ENCODE measurements at places on chromosomes 3 and 15. TPM values are rescaled to one million over a fixed set of nuclear protein-coding genes. Genes with fewer than 3 reads are reported as not detected.

DNA sequence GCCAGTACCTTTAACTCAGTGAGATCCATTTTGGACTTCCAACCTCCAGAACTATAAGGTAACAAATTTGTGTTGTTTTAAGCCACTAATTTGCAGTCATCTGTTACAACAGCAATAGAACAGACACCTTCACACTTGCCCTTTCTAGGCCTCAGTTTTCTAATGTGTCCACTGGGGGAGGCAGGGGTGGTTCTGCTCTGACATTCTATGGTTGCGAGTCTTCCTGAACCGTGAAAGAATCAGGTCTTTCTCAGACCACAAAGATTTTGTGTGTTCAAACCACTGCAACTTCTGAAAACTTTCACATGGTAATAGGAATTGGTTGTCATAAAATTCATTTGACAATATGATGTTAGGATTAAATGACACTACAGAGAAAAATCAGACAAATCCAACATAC lies 26.8 kb upstream of the CSTA start:
- no peak for DNase-seq

Gene PRSS50
- total RNA-seq, result not detected

DNA sequence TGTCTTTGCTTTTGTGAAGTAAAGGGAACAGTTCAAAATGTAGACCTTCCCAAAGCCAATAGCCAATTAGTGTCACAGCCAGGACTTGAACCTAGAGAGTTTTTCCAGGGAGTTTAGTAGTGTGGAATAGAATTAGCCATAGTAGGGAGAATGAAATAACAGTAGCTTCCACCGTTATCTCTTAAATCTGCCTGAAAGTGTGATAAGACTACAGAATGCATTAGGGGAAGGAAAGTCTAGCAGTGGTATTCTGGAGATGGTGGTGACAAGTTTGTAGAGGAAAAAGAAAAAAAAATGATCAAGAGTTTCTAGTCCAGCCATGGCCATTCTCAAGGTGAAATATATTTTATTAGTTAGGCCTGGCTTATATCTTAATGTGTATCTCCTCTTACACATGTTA lies 13.8 kb downstream of the ATP11B start:
- DNase-seq, result no peak

Gene SLC22A13
- 0.62 TPM for total RNA-seq

Gene EIF1B
- total RNA-seq, result 69.7 TPM

GRCh38 chr3:186189492-186189891 lies 80.6 kb upstream of the ETV5 start:
- DNase-seq, result no peak
